ENCODE measurements at places on chromosomes 5 and 9.

DNA sequence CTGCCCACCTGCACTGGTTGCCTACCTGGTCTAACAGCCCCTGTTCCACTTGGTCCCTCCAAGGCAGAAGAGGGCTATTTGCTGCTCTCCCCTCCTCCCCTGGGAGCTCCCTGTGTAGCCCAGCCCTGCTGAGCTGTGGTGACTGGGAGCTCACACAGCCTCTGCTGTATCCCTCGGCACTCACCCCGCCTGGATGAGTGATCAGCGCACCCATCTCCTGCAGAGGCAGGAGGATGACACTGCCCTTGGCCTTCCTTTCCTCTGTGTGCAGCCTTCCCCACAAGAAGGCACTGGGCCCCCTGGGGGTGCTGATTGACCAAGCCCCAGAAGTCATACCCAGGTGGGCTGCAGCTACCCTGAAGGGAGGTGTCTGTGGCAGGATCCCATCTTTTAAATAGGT, 134.2 kb downstream of the ADAMTS2 start:
- no peak for DNase-seq

DNA sequence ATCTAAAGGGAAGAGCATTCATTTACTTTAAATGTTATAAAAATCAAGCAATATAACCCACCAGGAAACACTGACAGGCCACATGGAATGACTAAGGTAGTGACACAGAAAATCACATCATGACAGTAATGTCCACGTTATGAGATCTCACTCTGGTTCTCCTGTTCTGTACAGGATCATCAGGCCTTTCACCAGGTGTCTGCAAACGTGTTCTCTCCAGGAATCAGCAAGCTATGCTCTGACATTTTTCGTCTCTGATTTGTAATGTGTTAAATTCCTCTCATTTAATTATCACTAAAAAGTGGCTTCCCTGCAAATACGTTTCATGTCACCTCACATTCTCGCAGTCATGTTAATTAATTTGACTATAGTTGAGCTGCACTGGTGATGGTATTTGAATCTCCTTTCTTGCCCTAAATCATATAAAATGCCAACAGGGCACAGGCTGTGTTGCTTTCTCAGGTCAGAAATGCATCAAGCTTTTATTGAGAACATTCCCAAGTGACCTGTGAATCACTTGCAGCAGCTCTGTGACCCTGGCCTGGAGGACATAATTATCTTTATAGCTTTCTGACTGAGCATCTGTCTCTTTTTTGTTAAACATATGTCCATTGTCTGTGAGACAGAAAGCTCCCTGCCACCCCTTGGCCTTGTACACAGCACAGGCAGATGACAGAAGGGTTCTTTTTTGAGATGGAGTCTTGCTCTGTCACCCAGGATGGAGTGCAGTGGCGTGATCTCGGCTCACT, 196.2 kb downstream of the DIRAS2 start:
- DNase-seq, result no peak

DNA sequence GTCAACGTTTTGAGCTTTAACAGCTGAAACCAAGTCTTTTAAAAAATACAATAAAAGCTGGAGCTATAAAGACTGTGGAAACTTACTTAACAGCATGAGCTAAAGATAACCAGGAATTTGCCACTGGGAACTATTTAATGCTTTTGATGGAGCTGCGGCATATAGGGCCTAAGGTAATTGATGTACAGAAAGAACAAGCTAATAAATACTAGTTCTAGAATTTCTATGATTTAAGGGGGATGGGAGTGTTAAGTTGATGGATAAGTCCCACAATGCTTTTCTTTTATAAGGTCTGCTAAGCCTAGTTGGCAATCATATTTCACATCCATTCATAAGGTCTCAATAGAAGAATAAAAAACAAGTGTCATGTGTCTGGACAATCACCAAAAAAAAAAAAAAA, 334.0 kb upstream of the DMAC1 start:
- DNase-seq, result no peak

GRCh38 chr5:157571357-157571827, 4.2 kb downstream of the ADAM19 start:
- no peak for DNase-seq

- DNase-seq, result peak; percentile 59
Observed at GRCh38 chr5:79133657-79134451, 22.2 kb downstream of the BHMT start.

GRCh38 chr9:82558346-82558745, 504.6 kb downstream of the RASEF start:
- no peak for DNase-seq

- no peak for DNase-seq
Observed at GRCh38 chr5:143691945-143692290, 120.0 kb upstream of the HMHB1 start.

DNA sequence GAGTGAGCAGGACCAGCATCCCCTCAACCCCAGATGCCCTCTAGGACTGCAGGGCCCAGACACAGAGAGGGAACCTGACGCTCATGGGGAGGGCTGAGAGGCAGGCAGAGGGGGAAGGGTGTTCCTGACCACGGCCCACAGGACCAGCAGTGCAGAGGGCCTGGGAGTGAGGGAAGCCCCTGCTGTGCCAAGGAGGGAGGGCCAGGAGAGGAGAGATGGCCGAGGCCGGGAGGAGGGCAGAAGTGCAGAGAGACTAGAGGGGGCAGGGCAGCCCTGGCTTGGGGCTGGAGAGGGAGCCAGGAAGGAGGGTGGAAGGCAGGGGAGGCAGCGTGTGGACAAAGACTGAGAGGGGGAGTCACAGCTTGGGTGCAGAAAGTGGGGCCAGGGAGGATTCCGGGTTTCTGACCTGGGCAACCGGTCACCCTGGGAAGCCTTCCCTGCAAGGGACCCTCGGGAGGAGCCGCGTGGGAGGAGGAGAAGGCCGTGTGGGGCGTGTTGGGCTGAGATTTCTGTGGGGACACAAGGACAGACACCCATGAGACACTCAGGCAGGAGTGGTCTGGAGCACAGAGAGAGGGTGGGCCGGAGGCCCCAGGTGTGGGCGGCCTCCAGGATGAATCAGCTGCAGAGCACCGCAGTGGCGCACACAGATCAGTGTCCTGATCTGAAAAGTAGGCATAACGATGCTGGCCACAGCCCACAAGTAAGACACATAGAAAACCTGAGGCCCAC, 117.5 kb downstream of the ADAMTS2 start:
- no peak for DNase-seq

DNA sequence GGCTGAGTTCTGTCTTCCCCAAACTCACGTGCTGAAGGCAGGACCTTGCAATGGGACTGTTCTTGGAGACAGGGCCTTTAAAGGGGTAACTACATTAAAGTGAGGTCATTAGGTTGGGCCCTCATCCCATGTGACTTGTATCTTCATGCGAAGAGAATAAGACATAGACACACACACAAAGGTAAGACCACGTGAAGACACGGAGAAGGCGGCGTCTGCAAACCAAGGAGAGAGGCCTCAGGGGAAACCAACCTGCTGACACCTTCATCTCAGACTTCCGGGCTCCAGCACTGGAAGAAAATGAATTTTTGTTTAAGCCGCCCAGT, 50.7 kb upstream of the KCNMB1 start:
- no peak for DNase-seq

- no peak for DNase-seq
Observed at GRCh38 chr5:34687269-34688011, 31.3 kb downstream of the RAI14 start.

DNA sequence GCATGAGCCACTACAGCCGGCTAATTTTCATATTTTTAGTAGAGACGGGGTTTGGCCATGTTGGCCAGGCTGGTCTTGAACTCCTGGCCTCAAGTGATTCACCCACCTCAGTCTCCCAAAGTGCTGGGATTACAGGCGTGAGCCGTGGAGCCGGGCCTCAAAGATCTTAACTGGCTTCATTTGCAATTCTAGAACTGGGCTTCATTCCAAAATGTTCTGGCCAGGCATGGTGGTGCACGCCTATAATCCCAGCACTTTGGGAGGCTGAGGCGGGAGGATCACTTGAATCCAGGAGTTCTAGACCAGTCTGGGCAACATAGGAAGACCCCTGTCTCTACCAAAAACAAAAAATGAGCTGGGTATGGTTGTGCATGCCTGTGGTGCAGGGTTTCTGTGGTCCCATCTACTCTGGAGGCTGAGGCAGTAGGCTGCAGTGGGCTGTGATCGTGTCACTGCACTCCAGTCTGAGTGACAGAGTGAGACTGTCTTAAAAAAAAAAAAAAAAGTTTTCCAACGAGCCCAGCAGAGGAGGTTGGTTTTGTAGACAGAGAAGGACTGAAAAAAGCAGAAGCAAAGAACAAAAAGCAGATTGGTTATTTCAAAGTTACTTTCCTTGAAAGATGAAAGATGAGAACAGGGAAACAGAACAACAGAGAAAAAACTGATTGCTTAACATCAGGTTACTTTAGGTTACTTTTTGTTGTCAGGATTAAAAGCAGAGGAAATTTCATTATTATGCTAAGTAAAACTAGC, 78.2 kb downstream of the ANKRD55 start:
- DNase-seq, result no peak

DNA sequence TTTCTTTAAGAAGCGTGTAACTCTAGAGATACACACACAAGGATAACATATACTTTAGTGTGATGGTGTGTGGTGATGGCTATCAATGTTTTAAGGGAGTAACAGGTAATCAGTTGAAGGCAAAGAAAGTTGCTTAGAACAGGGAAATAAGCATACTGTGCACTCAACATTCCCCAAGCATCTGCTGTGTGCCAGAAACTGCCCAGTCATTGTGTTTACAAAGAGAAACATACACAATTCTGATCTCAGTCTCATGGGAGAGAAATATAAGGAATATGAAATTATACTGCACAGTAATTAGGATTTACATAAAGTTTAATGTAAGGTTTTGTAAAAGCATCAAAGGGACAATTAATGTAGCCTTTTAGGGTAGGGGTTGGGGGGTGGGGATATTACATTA, 224.1 kb upstream of the TYRP1 start:
- no peak for DNase-seq

DNA sequence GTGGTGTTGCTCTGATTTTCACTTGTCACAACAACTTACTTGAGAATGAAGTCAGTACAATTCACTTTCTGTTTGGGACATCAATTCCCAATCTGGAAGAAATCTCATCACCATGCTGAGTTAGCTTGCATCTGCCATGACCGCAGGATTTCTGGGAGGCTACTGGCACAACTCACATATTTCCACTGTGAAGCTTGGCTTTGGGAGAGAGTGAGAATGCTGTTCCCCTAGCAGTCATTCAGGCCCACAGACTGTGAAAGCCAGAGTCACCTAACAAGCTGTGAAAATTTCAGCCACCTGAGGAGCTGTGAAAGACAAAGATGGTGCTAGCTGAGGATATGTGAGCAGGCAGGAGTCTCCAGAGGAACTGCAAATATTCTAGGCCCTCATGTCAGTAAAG, 365.2 kb upstream of the TUSC1 start:
- DNase-seq, result no peak

DNA sequence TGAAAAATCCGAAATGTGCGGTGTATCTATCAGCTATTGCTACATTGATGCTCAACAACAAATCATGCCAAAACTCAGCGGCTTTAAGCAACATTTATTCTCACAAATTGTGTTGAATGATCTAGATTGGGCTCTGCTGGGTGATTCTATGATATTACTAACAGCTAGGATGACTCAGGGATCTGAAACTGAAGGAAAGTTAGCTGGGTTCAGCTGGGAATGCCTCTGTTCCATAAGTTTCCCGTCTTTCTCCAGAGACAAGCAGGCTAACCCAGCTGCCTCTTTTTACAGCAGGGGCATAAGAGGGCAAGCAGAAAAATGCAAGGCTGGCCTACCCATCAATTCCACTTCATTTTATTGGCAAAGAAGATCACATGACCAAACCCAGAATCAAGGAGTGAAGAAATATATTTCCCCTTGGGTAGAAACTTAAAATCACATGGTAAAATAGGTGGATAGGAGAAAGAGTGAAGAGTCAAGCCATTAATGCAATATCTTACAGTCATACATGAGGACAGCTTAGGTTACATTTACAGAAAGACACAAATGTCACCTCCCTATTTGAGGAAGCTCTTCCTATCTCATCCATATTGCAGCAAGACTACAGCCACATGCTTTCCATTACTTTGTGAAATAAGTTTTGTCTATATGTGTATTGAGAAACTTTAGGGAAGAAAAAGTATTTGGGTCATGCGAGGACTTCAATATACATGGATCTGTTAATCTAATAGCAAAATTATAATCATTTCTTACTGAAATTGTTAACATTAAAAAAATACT, 30.8 kb downstream of the IL7R start:
- no peak for DNase-seq

DNA sequence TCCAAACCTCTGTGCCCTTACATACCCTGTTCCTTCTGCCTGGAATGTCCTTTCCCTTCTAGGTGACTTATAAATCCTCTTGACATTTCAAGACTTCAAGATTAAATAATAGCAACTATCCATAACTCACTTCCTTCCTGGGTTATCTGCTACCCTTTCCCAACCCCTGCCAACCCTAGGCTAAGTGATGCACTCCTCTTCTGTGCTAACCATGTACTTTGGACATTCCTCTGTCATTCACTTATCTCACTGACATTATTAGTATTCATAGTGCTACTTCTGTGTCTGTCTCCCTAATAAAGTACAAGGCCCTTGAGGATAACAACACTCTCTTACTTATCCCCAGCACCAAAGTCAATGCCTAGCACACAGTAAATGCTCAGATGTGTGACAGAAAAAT, 307.1 kb downstream of the ENC1 start:
- DNase-seq, result no peak

GRCh38 chr5:176342766-176343458, 18.7 kb downstream of the KIAA1191 start:
- no peak for DNase-seq

GRCh38 chr9:22030101-22030598, 21.0 kb upstream of the CDKN2B start:
- no peak for DNase-seq
